Activated T-cell treated with anti-CD3 and anti-CD28 coated beads, Interleukin-2, amount 50 U/mL, for 72 hours (primary cell): ENCODE measurements at places on chromosomes 7 and 10.
A peak's percentile ranks its signal among the peaks of the same experiment; 100 is the strongest.

DNA sequence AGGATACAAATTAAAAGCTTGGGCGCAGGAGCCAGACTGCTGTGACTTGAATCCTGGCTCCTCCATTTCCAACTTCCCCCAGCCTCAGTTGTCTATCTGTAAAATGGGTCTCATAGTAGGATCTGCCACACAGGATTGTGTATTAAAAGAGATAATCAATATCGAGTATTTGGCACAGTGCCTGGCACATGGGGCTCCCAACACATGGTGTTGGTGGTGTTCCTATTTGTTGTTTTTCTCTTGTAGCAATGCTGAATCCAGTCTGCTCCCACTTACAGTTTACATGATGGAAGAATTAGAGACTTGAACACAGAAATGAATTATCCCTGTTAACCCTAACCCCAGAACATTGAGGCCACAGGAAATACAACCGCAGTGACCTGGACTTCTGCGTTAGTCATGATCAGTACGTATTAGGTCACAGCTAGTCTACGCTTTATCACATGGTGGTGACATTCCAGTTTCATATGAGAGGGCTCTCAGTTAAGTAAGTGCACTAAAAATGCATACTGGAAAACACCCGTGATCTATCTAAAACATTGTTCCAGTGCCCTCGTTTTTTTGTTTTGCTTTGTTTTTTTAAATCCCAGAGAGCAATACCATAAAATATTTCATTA lies 169.5 kb upstream of the KLF14 start:
- DNase-seq = no peak

GRCh38 chr10:127578259-127578960 lies 29.3 kb downstream of the NPS start:
- no peak for DNase-seq

DNA sequence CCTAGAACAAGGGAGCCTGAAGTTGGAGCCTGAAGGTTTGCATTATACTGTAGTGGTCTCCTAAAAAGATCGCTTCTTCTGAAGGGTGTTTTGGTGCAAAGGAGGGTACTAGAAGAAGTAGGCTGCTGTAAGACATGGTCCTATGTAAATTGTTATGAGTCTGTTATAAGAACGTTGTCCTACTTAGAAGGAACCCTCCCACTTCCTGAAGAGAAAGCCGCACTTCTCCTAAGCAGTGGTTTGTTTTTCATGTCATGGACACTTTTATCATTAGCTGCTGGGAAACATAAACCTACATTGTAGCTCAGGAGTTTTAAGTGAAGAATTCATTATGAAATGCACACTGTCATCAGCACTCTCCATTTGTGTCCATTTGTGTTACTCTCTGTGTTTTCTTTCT lies 129.1 kb upstream of the ITGB1 start:
- no peak for DNase-seq

DNA sequence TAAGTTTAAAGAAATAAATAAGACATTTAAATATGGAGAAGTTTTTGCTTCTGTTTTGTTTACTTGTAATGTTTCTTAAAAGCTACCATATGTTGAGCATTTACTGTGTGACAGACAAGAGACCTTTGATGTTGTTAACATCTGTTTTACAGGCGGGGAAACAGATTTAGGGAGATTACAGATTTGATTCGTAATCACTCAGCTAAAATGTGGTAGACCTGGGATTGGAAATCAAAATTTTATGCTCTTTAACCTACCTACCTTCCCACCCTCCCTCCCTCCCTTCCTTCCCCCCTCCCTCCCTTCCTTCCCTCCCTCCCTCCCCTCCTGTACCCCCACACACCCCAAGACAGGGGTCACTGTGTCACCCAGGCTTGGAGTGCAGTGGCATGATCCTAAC lies 11.7 kb downstream of the LCOR start:
- no peak for DNase-seq

- no peak for DNase-seq
Measured at GRCh38 chr7:97009753-97010732, 4.7 kb downstream of the DLX6 start.

- no peak for DNase-seq
Measured at GRCh38 chr10:25743832-25744231, 190.2 kb upstream of the MYO3A start.

DNA sequence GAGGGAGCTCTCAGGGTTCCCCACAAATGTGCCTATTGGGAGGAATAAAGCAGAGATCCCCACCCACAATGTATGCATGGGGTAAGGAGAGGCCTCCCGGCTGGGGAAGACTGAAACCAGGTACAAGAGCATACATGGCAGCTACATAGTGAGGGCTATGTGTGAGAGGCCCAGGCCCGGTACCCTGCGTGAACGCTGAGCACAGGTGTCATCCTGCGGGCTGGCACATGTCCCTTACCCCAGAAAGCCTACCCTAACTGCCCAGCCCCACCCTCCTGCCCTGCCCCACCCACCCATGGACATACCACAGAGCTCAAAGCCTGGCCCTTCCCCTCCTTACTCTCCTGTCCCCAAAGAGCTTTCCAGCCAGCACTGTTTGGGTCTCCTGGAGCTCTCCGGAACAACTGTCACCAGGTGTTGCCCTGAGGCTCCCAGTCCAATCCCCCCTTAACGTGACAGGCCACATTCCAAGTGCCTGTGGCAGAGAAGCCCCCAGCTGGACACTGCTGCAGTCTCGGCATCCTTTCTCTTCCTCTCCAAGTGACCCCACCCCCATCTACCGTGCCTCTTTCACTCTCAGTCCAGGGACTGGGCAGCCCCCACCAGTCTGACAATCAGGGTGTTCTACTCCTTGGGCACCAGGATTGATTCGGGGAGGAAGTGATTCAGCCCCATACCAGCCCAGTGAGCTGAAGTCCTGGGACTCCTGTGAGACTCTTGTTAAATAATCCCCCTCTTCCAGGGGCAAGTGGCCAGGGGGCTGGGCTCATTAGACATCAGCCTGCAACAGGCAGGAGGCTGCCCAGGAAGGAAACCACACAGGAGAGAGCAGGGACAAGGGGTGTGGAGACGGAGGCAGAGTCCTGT lies 19.6 kb downstream of the GRID1 start:
- no peak for DNase-seq

DNA sequence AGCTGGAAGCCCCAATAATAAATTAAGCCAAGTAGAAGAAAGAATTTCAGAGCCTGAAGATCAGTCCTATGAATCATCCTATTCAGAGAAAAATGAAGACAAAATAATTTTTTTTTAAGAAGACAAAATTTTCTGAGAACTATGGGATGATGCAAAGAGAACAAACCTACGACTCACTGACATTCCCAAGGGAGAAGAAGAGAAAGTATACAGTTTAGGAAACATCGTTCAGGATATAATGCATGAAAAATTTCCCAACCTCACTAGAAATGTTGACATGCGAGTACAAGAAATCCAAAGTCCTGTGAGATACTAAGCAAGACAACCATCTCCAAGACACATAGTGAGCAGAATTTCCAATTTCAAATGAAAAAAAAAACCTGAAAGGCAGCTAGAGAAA lies 150.5 kb downstream of the THSD7A start:
- DNase-seq = no peak

- DNase-seq = no peak
Measured at GRCh38 chr10:102804382-102805055, 32.7 kb downstream of the CYP17A1 start.

DNA sequence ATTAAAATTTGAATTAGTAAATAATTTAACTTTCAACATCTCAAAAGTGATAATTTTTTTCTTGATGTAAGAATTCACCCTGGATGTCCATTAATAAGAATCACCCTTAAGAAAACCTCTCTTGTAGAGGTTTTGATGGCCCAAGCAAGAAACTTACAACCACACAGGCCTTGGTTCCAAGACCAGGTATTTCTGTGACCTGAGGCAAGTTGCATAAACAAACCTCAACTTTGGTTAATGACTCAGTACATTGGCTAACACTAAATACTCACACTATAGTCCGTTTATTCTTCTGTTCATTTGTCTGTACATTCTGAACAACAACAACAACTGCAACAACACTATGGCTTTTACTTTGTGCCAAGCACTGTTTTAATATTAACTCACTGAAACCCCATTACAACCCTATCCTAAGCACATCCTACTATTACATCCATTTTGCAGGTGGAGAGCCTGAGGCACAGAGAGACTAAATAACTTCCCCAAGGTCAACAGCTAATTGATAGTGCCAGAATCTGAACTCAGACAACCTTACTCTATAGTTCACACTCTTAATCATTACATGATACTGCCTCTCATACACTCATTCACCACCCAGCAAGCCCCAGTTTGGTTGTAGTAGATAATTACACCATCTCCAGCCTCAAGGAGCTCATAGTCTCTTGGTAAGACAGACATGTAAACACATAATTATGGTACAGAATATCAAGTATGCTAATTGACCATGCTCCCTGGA lies 6.6 kb downstream of the ANK3 start:
- no peak for DNase-seq

DNA sequence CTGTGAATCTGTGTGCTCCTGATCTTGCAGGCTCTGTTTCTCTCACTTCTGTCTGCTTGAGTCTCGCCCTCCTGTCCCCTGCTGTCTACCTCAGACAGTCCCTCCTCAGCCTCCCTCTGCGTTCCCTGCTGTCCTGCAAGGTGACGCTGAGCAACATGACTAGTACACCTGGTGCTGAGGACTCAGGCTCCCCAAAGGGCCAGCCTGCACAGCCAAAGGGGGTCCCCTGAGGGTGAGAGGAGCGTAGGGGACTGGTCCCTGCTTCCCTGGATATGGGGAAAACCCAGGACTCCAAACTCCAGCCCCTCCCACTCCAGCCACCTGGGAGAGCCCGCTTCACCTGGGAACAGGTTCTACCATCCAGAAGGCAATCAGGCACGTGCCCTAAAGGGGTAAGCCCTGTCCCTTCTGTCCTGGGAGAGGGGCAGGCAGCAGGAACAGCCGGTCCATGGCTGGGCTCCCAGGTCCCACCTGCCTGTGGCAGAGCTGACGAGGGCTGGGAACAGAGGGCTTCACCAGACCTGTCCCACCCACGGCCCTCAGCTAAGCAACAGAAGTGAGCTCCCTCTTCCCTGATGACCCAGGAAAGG lies 156.5 kb downstream of the UBE2H start:
- no peak for DNase-seq

- DNase-seq = peak; percentile 88
Measured at GRCh38 chr7:104943502-104944343, 70.3 kb upstream of the KMT2E start.

DNA sequence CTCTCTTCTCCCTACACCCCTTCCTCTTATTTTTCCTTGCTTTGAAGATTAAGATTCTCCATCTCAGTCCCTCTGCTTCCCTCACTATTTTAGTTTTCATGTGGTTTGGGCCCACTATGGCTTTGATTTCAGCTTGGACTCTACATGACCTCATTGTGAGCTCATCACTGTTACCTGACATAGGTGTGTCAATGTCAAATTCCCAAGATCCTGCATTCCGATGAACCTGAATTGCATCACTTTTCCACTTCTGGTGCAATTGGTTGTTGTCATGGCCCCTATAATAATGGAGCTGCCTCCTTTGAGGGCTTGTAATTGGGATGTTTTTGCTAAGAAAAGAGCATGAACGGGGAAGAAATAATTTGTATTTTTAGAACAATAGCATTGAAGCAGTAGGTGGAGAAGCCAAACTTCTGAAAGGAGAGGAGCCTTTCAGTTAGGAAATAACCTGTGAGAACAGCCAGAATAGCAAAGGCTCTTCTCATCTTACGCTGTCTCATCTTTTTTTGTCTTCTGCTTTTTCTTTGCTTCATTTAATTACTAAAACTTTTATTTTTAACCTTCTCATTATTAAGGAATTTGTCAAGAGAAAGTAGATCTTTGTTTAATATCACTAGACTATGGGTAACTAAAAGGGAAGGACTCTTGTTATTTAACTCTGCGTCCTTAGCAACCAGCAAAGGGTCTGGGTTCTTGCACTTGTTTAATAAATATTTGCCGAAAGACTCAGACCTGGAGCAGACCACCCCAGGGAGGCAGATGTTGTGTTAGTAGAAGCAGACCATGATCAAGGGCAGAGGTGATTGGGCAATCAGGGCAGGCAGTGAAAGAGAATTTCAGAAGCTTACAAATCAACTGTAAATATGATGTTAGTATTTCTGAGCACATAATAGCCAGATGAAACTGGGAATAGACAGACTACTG lies 95.4 kb downstream of the TES start:
- no peak for DNase-seq

DNA sequence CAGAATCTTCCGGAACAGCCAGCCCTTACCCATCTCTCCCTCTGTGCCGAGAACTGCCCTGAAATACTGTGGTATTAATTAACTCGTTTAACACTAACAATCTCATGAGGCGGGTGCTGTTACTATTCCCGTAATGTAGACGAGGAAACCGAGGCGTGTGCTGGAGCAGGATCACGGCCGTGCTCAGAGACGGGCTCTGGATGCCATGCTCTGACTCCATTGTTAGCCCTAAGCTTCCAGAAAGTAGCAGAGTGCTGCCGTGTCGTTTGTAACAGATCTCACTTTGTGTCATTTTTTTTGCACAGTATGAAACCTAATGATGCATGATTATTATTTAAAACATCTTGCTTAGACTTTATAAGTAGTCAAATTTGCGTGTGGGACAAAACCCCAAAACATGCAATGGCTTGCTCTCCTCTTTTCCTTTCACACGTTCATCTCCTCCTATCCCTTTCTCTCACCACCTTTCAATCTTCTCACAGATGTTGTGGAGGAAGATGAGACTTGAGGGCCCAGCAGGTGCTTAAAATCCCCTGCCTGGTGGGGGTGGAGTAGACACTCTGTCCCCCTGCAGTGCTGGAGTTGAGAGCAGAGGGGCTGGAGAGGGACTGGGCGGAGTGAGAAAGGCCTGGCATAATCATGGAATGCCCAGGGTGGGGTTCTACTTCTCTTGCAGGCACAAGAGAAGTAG lies 482 bp upstream of the ACTR3C start:
- DNase-seq = no peak

- DNase-seq = no peak
Measured at GRCh38 chr7:134795231-134795630, 15.8 kb downstream of the CALD1 start.

GRCh38 chr10:119541046-119541445 lies 1.5 kb downstream of the RGS10 start:
- DNase-seq = peak; percentile 36

- DNase-seq = no peak
Measured at GRCh38 chr7:111255576-111255975, 164.6 kb downstream of the LRRN3 start.

DNA sequence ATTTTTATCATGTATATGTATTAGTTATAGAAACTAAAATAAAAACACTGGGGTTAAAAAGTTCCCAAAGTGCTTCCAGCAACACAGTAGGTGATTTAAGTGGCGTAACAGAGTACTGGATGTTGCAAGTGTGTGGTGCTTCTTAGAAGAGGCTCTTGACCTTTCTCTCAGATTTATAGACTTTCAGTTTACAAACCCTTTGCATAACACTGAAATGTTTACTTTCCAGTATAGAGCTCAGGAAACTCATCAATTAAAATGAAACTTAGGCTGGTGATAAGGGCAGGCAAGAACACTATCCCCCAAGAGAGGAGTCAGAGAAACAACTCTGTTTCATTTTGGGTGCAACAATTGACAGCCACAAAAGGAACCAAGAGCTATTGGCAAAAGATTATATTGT lies 27.5 kb upstream of the SMC3 start:
- DNase-seq = no peak

GRCh38 chr10:102668326-102669107 lies 24.2 kb downstream of the TRIM8 start:
- no peak for DNase-seq
